Motor neuron (in vitro differentiated cells): ENCODE measurements at places on chromosomes 5 and 9. TPM values are rescaled to one million over a fixed set of nuclear protein-coding genes. Genes with fewer than 3 reads are reported as not detected.

GRCh38 chr9:130470950-130471349 is 26.2 kb downstream of the ASS1 start:
- ATAC-seq: no peak

DNA sequence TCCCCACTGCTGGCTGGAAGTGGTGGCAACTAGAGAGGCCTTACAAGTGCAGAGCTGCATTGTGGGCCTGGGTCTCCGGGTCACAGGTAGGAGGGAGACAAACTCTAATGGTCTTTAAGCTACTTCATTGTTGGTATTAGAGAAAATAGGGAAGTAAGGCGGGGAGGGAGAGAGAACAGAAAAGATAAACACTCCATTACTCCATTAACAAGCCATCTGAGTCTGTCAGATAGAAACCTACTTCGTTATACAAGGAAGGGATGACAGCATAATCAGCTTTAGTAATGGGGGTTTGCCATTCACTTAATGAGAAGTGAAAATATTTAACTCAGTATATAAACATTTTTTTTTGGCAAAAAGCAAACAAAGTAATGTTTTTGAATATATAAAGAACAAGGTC is 107.4 kb downstream of the TLE1 start:
- ATAC-seq: no peak

DNA sequence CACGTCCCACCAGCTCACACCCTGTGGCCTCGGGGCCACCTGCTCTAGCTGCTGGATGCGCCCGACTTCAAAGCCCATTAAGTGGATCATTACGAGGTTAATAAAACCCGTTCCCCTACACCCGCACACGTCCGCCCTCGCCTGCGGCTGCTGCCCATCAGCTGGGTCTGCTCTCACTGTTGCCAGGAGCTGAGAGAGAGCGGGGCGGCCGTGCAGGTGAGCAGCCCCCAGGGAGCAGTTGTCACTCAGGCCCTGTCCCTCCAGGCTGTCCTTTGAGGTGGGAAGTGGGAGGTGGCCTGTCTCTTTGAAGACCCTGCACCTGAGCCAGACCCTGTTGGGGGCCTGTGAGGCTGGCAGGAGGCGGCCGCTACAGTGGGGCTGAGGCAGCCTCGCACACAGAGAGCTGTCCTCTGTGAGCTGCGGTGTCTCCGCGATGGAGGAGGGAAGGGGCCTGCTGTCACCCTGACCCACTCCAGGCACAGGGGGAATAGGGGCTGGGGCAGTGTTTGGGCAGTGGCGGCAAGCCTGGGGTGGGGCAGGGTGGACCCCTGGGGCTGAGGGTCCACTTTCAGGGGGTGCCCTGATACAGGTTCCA is 12.8 kb upstream of the UNC5A start:
- ATAC-seq: peak; percentile 65

The GABBR2 gene
- total RNA-seq: 6.3 and 6.7 TPM in 2 replicates
